ENCODE measurements at places on chromosomes 5 and 9.

- no peak for DNase-seq
Observed at GRCh38 chr5:96875791-96876291, 459 bp upstream of the ERAP2 start.

GRCh38 chr5:72204946-72205345 lies 97.7 kb downstream of the MAP1B start:
- DNase-seq, result no peak

- no peak for DNase-seq
Observed at GRCh38 chr5:52846182-52846842, 58.6 kb downstream of the ITGA1 start.

DNA sequence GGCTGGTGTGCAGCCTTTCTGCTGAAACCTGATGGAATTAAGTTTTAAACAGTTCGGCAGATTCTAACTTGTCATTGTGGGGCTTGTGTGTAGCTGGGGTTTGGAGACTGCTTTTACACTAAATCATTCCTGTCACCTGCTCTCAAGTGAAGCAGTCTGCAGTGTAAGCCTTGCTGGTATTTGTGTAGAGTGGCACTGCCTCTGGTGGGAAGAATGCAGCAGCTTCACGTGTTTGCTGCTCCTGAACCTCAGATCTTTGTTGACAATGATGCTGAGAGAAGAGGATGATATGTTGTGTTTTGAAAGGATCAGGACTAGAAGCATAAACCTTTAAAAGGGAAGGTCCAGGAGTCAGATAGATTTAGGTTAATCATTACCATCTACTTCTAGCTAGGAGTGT lies 88.1 kb downstream of the KDM4C start:
- DNase-seq, result no peak

- no peak for DNase-seq
Observed at GRCh38 chr5:142618130-142618523, 67.8 kb downstream of the FGF1 start.

GRCh38 chr5:67202828-67203227 lies 6.2 kb upstream of the CD180 start:
- no peak for DNase-seq

- no peak for DNase-seq
Observed at GRCh38 chr5:115810761-115811160, 5.7 kb downstream of the CDO1 start.

DNA sequence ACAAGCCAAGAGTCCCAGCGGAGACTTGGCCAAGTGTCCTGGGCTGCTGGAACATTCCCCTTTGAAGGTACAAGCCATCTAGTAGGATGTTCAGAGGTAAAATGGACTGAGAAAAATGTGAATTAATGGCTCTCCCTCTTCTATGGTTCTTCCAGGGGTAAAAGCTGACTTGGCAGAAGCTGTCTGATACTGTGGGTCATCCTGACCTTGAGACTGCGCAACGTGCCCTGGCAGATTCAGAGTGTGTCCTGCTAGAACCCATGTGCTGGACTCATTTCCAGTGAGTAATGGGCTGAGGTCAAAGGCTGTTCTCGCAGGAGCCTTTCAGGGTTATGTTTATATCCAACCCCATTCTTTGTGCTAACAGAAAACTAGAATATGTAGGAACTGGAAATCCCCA lies 423.0 kb upstream of the CD180 start:
- no peak for DNase-seq

DNA sequence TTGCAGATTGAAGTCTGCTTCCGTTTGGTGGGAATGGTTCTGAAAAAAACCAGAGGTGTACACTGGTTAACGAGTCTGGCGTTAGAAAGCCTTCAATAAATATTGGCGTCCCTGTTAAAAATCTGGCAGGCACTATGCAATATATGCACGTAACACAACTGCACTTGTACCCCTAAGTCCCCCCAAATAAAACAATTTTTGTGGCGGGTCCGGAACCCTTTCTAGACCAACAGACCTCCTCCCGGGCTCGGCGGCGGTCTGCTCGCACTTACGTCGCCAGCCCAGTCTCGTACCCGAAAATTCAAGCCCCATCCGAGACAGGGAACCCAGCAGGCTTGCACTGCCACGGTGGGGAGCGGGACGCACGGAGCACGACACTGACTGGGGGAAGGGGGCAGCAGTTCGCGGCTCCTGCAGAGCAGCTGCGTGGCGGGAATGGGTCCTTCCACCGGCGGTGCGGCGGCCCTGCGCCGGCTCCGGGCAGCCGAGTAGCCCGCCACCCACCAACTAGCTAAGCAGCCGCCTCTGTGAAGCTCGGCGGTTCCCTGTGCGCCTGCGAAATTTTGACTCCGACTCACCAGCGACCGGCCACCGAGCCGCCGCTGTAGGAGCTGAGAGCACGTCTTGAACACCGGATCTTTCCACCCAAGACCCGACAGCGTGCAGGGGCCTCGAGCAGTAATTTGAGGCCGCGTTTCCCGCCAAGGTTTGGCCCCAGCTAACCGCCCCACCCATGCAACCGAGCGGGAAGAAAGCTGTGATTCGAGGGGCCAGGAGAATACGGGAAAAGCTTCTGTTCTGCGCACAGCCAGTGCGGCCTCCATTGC lies 3.9 kb downstream of the MCIDAS start:
- no peak for DNase-seq

DNA sequence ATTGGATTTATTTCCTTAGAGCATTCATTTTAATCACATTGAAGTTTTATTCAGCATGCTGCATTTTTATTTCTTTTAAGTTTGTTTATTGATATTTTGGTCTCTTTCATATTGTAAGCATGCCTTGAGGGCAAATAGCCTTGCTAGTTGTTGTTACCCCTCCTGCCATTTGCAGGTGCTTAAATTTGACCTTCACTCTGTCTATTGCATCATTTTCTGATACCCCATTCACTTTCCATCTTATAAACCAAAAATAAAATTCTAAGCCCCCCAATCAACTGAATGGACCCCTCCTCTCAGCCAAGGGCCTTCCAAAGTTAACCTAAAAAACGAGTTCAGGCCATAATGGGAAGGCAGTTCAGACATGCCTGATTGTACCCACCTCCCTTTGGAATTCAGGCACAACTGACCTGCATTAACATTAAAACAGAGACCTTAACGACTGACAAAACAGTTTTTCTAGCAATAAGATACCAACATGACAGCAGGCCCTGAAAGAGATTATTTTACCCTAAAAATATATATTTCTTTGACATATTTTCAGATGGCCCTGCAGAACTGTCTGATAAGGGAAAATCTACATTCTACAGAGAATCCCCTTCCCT lies 32.1 kb downstream of the TARS1 start:
- no peak for DNase-seq

GRCh38 chr5:133327946-133328401 lies 276.2 kb downstream of the HSPA4 start:
- DNase-seq, result no peak

DNA sequence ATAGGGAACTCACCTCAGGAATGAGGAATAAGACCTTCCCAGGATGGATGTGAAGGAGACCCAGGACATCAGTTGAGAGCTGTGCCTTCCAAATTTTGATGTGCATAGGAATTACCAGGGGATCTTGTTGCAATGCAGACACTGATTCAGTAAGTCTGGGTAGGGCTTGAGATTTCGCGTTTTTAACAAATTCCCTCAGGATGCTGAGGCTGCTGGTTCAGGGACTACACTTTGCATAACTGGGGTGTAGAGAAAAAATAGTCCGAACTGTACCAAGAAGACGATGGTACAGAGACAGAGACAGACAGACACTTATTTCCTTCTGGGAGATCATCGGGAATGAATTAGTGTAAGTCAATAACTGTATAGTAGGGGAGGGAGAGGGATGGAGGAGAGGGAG lies 82.3 kb upstream of the FREM1 start:
- DNase-seq, result no peak

DNA sequence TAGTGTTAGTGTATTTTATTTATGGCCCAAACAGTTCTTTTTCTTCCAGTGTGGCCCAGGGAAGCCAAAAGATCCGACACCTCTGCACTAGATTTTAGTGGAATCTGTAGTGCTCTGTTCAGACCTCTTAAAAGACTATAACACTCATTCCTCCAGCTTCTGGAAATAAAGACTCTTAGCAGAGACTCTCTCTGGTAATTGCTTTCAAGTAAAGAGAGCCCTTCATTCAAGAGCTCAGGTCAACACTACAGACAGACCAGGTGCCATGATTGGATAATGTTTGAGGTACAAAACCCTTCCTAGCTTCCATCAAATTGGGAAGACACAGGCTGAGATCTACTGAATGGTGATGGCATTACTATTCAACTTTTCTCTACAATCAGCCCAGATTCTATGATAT lies 255.8 kb downstream of the PRDM9 start:
- DNase-seq, result no peak

DNA sequence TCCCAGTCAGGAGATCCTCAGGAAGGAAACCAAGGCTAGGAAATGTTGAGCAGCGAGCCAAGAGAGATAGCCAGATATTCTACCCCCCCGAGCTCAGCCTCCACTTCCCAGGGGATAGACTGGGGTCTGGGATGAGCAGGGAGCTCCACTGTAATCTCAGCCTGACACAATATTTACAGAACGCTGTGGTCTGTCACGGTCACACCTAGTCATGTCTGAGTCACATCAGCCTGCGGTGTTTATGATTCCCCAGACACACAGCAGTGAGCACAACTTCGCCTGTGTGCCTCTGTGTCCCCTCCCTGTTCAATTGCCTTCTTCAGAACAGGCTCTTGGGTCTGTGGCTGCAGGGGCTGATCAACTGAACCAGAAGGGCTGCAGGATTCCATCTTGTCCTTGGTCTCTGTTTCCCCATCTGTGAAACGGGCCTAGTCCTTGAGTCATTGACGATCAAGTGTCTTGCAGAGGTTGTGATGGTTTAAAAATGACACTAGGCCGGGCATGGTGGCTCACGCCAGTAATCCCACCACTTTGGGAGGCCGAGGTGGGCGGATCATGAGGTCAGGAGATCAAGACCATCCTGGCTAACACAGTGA lies 8.6 kb upstream of the PRRX2 start:
- no peak for DNase-seq

- DNase-seq, result no peak
Observed at GRCh38 chr5:145683431-145683830, 151.7 kb downstream of the PRELID2 start.

DNA sequence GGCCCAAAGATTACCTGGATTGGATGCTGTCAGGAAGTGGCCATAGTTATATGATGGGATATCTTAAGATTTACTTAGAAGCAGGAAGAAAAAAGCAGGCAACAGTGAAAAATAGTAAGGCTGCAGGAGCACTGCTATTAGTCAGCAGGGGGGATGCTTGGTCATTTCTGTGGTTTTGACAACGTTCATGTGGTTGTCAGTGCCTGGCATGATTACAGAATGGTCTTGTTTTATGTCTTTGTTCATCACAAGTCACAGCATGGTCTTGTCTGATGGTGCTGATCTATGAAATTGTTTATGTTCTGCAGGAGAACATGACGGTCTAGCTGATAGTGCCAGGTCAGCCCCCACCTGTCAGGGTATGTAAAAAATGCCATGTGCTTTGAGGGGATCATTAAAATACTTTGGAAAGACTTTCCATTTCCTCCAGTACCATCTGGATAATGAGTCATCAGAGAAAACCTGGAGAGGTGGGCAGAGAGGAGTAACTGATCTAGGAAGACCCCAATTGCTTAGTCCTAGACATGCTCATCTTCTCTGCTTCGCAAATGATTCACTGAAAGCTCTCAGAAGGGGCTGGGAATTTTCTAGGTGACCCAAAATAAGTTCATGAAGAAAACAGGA lies 48.5 kb downstream of the PLGRKT start:
- DNase-seq, result no peak

- no peak for DNase-seq
Observed at GRCh38 chr5:169716287-169716686, 79.2 kb downstream of the DOCK2 start.

- DNase-seq, result no peak
Observed at GRCh38 chr9:72509635-72510034, 11.8 kb upstream of the TMC1 start.

DNA sequence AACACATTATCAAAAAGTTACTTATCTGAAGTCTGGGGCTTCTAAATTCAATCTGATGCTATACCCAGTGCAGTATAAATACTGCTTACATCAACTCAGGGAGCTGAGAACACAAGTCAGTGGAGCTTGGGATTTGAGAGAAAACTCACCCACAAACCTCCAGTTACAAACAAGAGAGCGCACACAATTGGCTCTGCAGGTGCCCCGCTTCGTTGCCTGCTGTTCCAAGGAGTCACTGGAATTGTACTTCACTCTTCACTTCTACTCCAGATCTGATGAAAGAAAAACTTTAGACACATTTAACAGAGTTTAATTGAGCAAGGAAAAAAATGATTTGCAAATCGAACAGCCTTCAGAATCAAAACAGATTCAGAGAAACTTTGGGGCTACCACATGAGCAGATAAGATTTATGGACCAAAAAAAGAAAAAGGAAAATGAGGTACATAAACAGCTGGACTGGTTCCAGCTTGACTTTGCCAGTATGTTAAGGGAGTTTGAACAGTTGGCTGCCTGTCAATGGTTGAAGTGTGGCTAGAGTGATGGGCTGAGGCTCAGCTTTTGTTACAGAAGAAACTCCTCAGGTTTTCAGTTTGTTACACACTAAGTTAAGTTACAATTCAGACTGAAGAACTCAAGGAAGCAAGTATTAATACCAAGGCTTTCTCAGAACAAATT lies 156.6 kb downstream of the AOPEP start:
- DNase-seq, result no peak

DNA sequence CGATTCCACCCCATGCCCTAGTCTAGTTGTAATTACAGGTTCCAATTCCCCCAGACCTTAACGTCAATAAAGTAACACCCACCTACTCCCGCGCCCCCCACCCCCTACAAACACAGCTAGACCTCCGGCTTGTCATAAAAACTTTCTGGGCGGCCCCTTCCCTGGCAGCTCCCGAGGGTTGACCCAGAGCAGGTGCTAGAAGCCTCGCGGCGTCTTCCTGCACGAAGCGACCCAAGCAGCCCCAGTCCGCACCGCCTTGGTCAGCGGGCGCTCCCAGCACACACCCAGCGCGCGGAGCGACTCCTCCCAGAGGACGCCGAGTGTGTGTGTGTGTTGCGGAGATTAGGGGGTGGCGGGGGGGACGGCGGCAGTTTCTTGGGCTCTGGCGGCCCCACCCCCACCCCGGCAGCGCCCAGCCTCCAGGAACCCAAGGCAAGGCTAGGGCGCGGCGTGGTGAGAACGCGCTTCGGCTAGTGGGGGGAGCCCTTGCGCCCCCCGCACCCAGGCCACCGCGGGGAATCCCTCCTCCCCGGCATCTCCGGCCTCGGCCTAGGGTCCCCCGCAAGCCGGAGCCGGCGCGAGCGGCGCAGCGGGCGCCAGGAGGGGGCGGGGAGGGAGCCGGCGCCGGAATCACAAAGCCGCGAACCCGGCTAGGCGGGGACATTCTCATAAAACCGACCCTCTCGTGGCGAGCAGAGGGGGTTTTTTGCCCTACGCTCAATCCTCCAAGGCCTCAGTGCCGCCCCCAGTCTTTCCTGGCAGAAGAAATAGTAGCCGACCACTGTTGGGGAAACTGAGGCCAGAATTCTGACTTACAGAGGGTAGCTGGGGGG lies 2.2 kb downstream of the PCDH1 start:
- DNase-seq, result no peak

DNA sequence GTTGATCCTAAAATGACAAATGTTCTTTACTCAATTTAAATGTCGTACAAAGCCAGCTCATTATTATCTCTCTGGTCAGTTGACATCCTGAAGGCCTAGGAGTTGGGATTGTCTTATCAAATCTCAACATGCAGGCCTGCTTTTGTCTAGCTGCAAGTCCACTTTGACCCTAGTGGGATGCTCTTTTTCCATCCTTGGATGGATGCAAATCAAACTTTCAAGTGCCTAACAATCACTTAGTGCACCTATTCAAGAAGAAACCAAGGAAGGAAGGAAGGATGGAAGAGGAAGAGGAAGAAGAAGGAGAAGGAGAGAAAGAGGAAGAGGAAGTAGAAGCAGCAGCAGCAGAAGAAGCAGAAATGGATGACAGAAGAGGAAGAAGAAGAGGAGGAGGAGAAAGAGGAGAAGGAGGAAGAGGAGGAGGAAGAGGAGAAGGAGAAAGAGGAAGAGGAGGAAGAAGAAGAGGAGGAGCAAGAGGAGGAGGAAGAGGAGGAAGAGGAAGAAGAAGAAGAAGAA lies 109.6 kb downstream of the PIK3R1 start:
- DNase-seq, result no peak
